ENCODE measurements at places on chromosomes 5 and 9.

DNA sequence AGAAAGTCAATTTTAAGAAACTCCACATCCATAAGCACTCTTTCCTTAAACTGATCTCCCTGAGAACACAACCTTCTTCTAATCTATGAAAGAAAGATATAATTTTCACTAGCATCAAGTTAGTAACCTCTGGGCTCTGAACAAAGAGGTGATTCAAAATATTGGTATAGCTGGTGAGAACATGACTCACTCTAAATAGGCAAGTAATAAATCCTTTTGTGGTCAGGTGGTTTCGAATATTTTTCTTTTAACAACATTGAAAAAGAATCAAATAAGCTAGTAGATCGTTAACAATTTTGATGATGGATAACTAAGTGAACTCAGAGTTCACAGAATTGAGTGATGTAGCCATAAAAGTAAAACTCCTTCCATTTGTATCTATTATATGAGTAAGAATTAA lies 150.6 kb upstream of the IQGAP2 start:
- no peak for DNase-seq

GRCh38 chr9:7258688-7259396 lies 501.1 kb downstream of the KDM4C start:
- no peak for DNase-seq

GRCh38 chr5:125245216-125245615 lies 498.8 kb upstream of the ZNF608 start:
- DNase-seq = no peak

DNA sequence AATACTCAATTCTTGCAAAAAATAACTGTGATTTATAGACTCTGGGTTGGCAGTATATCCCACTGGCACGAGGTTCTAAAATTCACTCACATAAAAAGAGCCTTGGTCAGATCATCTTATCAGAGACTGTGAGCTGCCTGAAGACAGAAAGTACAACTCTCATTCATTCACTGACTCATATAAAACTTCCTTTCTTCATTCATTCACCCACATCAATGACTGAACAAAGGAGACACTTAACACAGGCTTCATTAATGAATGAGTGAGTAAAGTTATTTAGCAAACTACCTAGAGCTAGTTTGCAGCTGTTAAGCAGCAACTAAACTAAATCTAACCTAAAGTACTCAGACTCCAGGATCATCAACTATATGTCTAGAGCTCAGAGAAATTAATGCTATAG lies 214.7 kb downstream of the DENND1A start:
- no peak for DNase-seq

- no peak for DNase-seq
Measured at GRCh38 chr5:127399068-127399467, 108.5 kb downstream of the MEGF10 start.

DNA sequence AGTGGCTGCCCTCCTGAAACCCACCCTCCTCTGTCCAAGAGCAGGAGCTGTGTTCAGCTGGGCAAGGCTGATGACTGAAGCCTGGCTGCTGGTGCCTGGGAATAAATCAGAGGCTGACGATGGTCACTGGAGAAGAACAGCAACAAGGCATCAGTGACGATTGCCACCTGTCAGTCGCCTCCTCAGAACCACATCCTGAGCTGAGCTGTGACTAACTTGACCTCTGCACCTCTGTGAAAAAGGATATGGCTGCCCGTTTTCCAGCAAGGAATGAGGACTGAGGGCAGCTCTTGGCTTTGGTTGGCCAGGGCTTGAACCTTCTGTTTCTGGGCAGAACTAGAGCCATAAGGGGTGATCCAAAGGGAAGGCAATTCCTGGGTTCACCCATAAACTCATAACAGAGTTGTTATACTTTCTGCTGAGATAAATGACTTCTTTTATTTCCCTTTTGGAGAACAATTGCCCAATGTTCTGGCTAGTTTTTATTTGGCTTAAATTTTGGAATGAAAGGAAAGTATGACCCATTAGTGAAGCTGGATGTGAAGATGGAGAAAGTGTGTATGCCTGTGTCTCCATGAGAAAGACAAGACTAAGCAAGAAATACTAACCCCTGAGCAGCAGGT lies 40.1 kb downstream of the TRIP13 start:
- no peak for DNase-seq

GRCh38 chr5:117138523-117138922 lies 563.9 kb upstream of the SEMA6A start:
- no peak for DNase-seq

DNA sequence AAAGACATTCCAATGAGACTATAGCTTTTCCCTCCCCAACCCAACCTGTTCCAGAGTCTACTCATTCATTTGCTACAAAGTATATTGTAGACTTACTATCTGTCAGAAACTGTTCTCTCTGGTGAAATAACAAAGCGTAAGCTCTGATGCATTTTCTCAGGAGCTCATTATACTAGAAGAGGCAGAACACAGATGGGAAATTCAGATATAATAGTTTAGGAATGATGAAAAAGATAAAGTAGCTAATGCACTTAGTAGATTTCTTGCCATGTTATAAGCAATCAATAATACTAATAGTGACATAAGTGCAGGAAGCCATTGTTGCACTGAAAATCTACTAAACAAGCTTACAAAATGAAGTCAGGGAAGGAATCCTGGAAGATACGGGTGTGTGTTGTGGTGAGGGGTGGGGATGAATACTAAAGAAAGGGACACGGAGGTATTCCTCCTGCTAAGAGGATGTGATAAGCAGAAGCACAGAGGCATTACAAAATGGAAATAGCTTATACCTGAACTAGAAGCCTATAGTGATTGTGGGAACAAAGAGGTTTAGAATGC lies 78.2 kb downstream of the HCN1 start:
- DNase-seq = no peak

GRCh38 chr5:78547731-78548615 lies 100.6 kb downstream of the LHFPL2 start:
- DNase-seq = no peak

GRCh38 chr9:76594764-76595424 lies 135.9 kb downstream of the GCNT1 start:
- DNase-seq = no peak

GRCh38 chr9:126293522-126293889 lies 33.1 kb upstream of the MVB12B start:
- DNase-seq = no peak

GRCh38 chr5:116303810-116304209 lies 219.0 kb downstream of the COMMD10 start:
- DNase-seq = no peak

GRCh38 chr5:128491291-128491690 lies 46.8 kb downstream of the FBN2 start:
- no peak for DNase-seq

DNA sequence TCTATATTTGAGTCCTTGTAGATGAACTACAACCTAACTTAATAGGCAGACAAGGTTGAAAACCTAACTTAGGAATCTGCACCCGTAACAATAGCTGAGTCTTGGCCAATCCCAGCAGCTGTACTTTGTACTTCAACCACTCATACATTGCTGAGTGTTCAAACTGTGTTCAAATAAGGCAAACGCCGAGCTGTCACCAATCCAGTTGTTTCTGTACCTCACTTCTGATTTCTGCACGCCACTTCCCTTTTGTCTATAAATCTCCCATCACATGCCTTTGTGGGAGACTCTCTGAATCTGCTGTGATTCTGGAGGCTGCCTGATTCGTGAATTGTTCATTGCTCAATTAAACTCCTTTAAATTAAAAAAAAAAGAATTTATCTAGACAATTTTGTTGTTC lies 167.8 kb upstream of the TUT7 start:
- no peak for DNase-seq

DNA sequence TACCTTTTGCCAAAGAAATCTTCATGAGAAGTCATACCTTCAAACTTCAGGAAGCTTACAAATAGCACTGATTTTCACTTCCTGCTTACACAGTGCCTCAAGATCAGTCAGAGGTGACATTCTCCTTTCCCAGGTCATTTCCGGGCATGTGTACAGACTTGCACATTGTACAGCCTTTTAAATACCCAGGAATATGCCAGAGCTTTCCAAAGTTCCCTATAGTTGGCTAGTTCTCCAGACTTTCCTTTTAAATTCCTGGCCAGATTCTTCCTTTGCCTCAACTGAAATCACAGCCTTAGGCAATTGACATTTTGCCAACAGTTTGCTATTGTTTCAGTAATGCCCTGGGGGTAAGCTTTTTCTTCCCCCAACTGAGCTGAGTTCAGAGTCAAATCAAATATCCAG lies 47.2 kb downstream of the RFX3 start:
- no peak for DNase-seq

DNA sequence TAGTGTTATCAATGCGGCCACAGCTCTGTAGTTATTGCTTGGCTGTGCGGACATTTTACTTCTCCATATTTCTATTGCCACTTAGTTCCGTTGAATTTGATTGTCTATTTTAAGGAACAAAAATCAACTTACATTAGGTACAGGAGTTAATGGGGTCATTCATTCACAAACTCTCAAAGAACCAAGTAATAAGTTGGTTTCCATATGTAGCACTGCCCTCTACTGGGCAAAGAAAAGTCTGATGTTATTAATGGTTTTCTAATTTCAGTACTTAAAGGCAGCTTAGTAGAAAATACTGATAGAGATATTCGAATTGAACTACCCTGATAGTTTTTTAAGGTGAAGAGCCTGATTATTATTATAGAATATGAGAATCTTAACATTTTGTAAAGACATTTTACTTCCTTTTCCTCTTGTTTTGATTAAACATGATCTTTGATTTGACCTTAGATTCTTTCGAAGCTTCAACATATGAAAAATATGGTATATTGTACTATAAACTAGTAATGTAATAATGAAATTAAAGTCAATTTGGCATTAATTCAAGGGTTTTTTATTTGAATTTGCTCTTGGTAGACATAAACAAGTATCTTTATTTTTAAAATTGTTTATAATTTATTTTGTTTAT lies 119.5 kb upstream of the CTNND2 start:
- DNase-seq = no peak

GRCh38 chr9:2461892-2462291 lies 159.7 kb upstream of the VLDLR start:
- no peak for DNase-seq

DNA sequence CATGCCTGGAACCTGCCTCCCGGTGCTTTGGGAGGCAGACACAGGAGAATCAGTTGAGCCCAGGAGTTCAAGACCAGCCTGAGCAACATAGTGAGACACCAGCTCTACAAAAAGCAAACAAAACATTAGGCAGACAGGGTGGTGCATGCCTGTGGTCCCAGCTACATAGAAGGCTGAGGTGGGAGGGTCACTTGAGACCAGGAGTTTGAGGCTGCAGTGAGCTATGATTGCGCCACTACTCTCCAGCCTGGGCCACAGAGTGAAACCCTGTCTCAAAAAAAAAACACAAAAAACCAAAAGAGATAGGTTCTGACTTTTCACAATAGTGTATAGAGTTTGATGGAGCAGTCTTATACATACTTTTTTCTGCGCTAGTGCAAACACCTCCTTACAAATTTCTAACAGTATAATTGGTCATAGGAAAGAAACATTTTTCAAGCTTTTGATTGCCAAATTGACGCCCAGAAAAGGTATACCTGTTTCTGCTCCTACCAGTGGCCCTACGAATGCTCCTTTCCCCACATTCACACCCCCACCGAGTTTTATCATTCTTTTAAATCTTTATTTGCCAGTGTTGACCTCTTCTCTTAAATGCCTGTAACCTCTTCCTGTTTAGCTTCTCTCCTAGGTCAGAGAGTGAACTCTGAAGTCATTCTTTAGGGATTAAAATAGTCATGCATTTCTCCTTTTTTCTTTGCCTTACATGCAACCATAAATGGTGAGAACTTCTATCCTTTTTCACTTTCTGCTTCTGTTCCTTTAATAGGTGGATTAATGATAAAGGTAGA lies 7.5 kb downstream of the DOCK8 start:
- no peak for DNase-seq

DNA sequence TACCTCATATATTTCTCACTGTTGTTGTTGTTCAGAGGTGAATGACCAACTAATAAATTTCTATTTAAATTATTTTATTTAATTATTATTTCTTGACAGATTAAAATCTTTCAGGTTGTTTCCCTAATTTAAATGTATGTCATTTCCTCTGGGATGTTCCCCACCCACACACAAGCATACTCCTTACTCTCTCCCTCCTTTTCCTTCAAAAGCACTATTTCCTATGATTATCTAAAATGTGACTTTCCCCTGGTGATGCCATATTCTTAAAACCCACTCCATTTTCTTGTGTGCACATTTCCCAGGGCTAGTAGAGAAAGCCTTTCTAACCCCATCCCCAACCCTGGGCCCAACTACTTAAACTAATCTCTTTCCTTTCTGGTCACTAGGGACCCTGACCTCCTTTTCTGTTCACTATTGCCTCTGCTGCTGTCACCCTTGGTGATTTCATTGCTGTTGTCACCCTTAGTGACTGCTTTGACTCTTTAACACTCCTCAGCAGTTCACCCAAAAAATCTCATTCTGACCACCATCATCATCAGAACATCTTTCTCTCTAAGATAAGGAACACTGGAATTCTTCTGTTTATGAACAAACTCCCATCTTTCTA lies 16.8 kb downstream of the IL33 start:
- no peak for DNase-seq

- DNase-seq = no peak
Measured at GRCh38 chr5:168613396-168613795, 34.2 kb upstream of the PANK3 start.

DNA sequence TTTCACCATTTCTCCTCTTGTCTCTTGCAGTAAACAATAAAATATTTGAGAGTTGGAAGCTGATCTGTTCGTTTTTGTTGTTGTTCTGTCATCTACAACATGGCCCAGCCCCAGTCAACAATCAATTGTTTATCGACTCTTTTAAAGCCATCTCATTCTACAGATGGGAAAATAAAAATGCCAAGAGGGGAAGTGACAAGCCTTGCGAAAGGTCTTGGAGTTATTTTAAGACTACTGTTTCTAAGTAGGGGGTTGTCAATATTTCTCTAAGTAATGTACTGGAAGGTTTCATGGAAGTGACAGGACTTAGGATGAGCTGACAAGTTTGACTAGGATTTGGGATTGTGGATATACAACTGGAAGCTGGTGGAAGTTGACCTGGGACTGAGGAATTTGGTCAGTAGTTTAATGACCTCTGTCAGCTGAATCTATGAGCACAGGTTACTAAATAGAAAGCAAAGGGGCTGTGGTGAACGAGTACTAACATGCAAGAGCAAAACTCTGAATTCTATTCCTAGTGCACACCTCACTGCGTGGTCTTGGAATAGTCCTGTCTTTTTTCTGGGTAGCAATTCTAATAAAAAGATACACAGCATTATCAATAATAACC lies 57.5 kb upstream of the ADRB2 start:
- no peak for DNase-seq

DNA sequence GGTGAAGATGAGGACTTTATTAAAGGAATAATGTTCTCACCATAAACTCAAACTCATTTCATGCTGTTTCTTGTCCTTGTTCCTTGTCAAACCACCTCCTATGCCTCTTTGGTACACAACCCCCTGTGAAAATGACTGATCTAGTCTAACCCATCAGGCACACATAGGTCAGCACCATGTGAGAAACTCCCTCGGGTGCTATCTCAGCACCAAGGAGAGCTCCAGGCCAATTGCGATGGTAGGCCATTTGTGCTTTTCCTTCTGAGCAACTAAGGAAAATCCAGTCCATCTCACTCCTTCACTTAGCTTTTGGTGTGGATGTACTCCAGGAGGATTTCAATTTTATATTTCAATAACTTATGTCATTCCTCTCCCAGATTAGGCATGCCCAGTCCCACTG lies 199.8 kb downstream of the ZNF608 start:
- no peak for DNase-seq

- DNase-seq = no peak
Measured at GRCh38 chr5:81703840-81704239, 47.1 kb downstream of the SSBP2 start.

- no peak for DNase-seq
Measured at GRCh38 chr9:121071756-121072421, 2.9 kb upstream of the CNTRL start.

- DNase-seq = no peak
Measured at GRCh38 chr9:18741945-18742344, 268.0 kb downstream of the ADAMTSL1 start.

- DNase-seq = no peak
Measured at GRCh38 chr9:93397661-93398373, 53.7 kb upstream of the FAM120A start.

Data from esophagus squamous epithelium (tissue), 5 donors.